ENCODE measurements at places on chromosomes 2 and 18.

GRCh38 chr18:29418136-29418535, 1241.2 kb upstream of the CDH2 start:
- DNase-seq: no peak

DNA sequence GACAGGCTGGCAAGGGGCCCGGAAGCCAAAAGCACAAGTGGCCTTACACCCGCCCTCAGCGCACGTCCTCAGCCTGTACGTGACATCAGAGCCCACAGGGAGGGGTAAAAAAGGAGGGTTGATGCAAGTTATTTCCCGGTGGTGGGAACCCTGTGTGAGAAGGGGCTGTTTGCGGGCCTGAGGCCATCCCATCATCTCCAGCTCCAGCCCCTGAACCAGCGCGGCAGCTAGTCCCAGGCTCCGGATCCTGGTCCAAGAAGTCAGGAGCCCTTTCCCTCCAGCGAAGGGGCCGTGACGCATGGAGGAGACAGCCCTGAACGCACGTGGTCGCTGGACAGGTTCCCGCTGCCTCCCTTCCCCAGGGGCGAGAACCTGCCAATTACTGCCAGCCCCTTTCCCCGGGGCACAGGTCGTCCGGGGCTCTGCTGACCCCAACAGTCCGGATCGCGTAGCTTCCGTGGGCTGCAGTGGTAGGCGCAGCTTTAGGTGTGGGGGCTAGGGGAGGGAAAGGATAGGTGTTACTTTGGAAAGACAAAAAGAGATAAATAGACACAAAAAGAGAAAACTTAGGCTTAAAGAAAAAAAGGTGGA, 1.3 kb upstream of the LRP2 start:
- peak; percentile 20 for DNase-seq

- no peak for DNase-seq
These were observed 135.7 kb downstream of the NUP35 start for GRCh38 chr2:183259921-183260320.

DNA sequence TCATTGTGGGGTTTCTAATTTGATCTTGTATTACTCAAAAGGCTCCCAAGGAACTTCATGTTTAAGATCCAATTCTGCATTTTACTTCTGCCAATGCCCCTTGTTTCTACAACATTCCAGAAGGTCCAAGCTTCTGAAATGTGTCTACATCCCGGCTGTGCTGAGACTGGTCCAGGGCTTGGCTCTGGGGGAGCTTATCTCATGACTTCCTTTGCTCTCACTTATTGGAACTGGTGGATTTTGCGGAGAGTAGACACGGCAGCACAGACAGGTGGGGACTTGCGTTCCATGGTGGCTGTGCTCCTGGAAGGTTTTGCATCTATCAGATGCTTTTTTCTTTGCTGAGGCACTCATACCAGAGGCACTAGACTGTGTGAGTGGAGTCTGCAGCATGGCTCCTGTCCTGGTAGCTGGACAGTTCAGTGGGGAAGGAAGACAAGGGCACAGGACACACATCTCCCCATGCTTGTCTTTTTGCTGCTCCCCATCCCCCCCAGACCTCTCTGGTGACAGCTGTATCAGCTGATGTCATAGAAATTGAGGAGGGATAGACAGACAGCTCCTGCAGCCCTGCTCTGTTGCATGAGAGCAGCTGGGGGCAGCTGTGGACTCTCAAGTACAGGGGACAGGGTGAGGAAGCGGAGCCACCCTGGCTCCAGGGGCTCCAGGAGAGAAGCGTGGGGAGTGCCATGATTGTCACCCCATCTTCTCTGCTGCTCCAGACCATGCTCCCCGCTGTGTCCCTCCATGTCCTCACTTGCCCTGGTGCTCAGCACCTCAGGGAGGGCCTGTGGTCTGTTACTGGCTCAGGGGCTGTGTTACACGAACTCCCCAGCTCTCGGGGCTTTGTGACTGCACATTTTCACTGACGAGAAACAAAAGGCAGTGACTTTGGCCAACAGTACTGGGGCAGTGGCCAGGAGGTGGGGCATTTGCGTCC, 46.0 kb downstream of the ACAA2 start:
- DNase-seq: no peak

- no peak for DNase-seq
These were observed 499.8 kb downstream of the PID1 start for GRCh38 chr2:228771315-228771714.

DNA sequence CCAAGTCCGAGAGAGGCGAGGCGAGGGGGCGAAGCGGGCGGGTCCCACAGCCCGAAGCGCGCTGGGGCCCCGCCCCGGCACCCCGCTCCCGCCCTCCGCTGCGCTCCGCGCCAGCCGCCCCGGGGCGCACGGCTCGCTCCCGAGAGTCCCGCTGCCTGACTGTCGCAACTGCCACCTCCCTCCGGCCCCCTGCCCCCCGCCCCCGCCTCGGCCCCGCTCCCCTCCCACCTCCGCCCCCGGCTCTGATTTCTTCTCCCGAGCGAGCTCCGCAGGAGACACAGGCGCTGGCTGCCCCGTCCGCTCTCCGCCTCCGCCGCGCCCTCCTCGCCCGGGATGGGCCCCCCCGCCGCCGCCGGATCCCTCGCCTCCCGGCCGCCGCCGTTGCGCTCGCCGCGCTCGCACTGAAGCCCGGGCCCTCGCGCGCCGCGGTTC, at the start of gene WNT6:
TSS of gene WNT6 (plus strand) at position 250 of the 432 bp plus-strand sequence. CDS start 233 bp downstream, outside the sequence.
- DNase-seq: no peak

All from stimulated activated CD8-positive, alpha-beta memory T cell treated with anti-CD3 and anti-CD28 coated beads, Interleukin-7, amount 100 ng/mL, for 4 hours (primary cell).